Tibial artery (tissue), 4 donors: ENCODE measurements at places on chromosomes 1 and 21.

GRCh38 chr21:38355992-38356781, 99.4 kb downstream of the KCNJ15 start:
- no peak overlapping the region for H3K27ac ChIP-seq
- H3K36me3 ChIP-seq: no peaks in the 10 kb centered on the region
- H3K27me3 ChIP-seq: no peaks in the 10 kb centered on the region
- DNase-seq: peak; percentile 70
- no peak overlapping the region for H3K4me3 ChIP-seq
- H3K4me1 ChIP-seq: peaks cover 18% of the 10 kb centered on the region

- no peaks in the 10 kb centered on the region for H3K36me3 ChIP-seq
- H3K4me3 ChIP-seq: no peak overlapping the region
- no peaks in the 10 kb centered on the region for H3K27me3 ChIP-seq
Observed at GRCh38 chr1:99621340-99621901, 24.5 kb upstream of the PALMD start.

DNA sequence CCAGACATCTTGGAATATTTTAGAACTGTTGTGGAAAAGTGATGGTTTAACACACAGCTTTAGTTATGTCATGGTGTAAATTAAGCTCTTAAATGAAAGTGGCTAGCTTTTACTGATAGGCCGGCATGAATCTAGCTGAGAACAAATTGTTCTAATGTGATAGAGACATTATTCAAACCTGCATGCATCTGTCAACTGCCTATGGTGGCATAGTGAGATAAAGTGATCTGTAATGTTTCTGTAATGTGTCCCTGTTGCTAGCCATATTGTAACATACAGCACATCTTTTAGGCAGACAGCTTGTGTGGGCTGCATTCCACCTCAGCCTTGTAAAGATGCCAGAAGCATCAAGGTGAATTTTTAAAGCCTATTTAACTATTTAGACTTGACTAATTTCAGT, 16.0 kb downstream of the LRIG2 start:
- no peak overlapping the region for H3K4me3 ChIP-seq

DNA sequence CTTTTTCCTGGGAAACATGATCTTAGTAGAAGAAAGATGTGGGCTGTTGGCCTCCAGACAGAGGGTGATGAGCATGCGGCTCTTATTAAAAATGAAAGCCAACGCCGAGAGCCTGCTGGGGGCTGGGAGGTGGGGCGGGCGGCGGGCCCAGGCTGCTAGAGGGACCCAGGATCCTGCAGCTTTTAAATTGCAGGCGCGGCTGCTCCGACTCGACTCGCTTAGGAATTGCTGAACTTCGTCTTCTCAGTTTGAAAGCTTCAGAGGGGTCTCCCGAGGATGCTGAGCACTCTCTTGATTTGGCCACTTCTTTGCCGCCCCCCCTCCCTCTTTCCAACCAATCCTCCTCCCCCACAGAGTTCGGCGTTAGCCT, 1.2 kb downstream of the AGPAT3 start:
- H3K4me1 ChIP-seq: peaks cover 6% of the 10 kb centered on the region
- H3K27ac ChIP-seq: peak overlapping the region; percentile 83
- peak overlapping the region; percentile 76 for H3K4me3 ChIP-seq
- no peaks in the 10 kb centered on the region for H3K36me3 ChIP-seq
- no peaks in the 10 kb centered on the region for H3K27me3 ChIP-seq

DNA sequence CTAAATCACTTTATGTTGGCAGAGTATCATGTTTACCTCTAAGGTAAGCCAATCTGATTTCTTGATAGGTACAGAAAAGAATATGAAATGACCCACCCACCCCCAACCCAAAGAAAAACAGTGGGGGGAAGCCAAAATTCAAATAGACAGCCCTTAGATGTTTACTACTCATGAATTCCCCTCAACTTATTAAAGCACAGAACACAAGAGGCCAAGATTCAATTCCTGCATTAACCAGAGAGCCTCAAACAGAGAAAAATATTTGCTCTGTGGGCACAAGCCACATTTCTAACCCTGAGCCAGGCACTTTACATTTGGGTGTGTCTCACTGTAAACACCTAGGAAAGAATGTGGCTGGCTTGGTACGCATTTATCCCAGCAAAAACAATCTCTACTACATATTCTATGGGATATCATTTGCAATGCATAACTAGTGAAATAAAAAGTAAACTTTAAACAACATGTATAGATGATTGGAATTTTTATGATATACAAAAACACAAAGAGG, 84.3 kb downstream of the PTPN14 start:
- no peak overlapping the region for H3K27ac ChIP-seq
- no peak overlapping the region for H3K4me3 ChIP-seq
- H3K27me3 ChIP-seq: no peaks in the 10 kb centered on the region
- no peak for DNase-seq
- H3K36me3 ChIP-seq: no peaks in the 10 kb centered on the region

DNA sequence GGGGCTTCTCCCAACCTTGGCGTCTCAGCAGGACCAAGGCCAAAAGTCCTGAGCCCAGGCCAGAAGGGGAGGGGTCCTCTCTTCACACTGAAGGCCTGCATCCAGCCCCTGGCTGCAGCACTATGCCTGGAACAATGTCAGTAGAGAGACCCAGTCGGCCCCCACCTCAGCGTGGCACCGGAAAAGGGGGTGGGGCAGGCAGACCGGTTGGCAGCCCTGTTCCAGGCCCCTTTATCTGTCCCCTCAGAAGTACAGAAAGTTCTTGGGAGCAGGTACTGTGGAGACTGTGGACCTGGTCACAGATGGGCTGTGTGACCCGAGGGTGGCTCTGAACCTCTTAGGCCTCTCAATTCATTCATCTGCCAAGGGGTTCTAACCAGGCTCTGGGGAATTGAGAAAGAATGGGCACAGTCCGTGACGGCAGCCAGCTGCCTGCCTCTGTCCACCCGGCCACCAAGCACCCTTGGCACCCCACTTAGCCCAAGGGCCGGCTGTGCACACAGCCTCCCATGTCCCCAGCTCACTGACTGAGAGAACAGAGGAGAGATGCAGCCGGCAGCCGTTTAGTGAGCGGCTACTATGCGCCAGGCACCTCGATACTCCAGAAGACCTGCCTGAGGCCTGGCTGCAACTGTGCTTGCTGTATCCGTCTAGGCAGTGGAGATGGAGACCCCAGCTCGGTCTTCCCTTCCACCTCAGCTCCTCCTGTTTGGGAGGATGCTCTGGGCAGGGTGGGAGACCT, 23.9 kb downstream of the RUNX3 start:
- H3K27ac ChIP-seq: no peak overlapping the region
- H3K27me3 ChIP-seq: peaks cover 44% of the 10 kb centered on the region
- H3K4me1 ChIP-seq: no peaks in the 10 kb centered on the region
- H3K4me3 ChIP-seq: no peak overlapping the region
- peak; percentile 53 for DNase-seq

- H3K36me3 ChIP-seq: peaks cover 7% of the 10 kb centered on the region
- no peak overlapping the region for H3K27ac ChIP-seq
- H3K27me3 ChIP-seq: no peaks in the 10 kb centered on the region
- no peak for DNase-seq
- H3K4me1 ChIP-seq: no peaks in the 10 kb centered on the region
- H3K4me3 ChIP-seq: no peak overlapping the region
Observed at GRCh38 chr1:243270097-243270864, 14.4 kb downstream of the SDCCAG8 start.

DNA sequence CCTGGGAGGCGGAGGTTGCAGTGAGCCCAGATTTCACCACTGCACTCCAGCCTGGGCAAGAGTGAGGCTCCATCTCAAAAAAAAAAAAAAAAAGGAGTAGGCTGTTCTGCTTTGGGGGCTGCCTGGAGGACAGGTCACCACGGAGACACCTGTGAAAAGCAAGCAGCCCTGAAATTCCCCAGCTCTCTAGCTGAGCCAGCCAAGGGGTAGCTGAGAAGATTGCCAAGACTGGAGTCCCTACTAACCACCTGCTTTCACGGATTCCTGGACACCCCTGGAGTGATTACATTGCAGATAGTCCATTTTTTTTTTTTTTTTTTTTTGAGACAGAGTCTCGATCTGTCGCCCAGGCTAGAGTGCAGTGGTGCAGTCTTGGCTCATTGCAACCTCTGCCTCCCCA, 12.5 kb downstream of the GPX7 start:
- no peak overlapping the region for H3K27ac ChIP-seq
- H3K4me1 ChIP-seq: no peaks in the 10 kb centered on the region
- no peak for DNase-seq

DNA sequence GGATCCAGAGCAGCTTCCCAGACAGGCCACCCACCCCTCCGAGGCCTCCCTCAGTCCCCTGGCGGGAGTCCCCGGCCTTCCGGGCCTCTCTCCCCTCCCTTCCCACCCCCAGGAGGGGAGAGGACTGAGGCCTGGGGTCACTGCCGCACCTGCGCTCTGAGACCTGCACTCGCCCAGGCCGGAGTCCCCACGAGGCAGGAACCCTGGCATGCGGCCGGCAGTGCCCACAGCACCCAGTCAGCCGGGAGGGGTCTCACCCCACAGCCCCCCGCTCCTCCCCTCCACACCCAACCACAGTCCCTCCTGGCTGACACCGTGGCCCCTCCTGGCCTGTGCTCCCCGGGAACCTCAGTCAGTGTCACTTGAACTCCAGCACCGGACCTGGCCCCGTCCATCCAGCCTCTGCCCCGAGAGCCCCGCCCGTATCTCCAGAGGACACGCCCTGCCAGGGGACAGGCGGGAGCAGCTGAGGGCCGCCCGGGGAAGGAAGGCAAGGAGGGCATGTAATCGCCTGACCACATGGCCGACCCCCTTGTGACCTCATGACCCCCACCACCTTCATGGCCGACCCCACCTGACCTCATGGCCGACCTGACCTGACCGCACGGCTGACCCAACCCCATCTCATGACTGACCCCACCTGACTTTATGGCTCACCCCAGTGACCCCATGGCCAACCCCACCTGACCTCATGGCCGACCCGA, 28.7 kb upstream of the TTLL10 start:
- H3K4me1 ChIP-seq: no peaks in the 10 kb centered on the region
- no peak overlapping the region for H3K4me3 ChIP-seq
- H3K27me3 ChIP-seq: no peaks in the 10 kb centered on the region
- H3K27ac ChIP-seq: no peak overlapping the region
- DNase-seq: no peak
- no peaks in the 10 kb centered on the region for H3K36me3 ChIP-seq

- no peak for DNase-seq
- no peak overlapping the region for H3K27ac ChIP-seq
- no peaks in the 10 kb centered on the region for H3K4me1 ChIP-seq
- peaks cover 4% of the 10 kb centered on the region for H3K27me3 ChIP-seq
Observed at GRCh38 chr1:114296413-114296812, 142.7 kb upstream of the SYT6 start.

DNA sequence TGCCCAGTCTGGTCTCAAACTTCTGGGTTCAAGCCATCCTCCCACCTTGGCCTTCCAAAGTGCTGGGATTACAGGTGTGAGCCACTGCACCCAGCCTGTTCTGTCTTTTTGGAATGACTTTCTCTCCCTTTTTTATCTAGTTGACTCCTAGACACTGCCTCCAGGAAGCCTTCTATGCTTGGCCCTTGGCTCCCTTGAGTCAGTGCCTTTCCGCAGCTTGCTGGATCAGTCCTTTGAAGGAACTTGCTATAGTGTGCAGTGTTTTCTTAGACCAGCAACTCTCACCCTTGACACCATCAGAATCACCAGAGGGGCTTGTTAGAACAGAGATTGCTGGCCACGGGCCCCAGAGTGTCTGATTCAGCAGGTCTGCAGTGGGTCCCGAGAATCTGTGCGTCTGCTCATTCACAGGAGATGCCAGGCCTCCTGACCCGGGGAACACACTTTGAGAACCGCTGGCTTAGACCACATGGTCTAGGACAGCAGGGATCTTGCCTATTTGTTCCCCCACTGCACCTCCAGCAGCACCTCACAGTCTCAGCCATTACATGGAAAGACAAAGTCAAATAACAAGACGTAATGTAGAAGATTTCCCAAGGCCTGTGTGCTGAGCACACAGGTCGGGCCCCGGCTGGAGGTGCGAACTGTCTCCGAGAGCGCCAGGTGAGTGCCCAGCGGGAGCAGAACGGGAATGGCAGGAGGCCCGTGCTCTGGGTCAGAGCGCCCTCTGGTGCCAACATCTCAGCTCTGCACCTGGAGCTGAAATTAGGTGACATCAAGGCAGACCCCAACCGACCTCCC, 27.4 kb upstream of the CTPS1 start:
- no peak overlapping the region for H3K4me3 ChIP-seq
- H3K27me3 ChIP-seq: no peaks in the 10 kb centered on the region
- no peak overlapping the region for H3K27ac ChIP-seq

- H3K36me3 ChIP-seq: no peaks in the 10 kb centered on the region
- no peak overlapping the region for H3K4me3 ChIP-seq
- no peaks in the 10 kb centered on the region for H3K27me3 ChIP-seq
- no peaks in the 10 kb centered on the region for H3K4me1 ChIP-seq
- H3K27ac ChIP-seq: no peak overlapping the region
Observed at GRCh38 chr1:229354226-229354625, 11.4 kb upstream of the CCSAP start.

DNA sequence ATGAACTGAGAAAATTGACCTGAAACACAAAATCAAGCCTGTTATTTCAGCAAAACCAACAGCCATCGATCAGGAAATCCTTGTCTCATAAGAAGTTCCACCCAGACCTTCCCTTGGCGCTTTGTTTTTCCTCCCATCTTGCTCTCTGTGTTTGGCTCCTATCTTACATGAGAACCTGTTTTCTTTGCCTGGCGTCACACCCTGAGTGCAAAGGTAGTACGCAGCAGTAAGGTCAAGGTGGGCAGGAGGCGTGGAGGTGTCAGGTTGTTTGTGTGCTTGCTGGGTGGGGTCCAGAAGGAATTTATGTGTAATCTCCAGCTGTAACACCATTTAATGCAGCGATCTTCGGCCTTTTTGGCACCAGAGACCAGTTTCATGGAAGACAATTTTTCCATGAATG, 50.5 kb downstream of the C1orf21 start:
- no peak for DNase-seq
- no peak overlapping the region for H3K4me3 ChIP-seq
- H3K27me3 ChIP-seq: no peaks in the 10 kb centered on the region
- no peak overlapping the region for H3K27ac ChIP-seq
- no peaks in the 10 kb centered on the region for H3K36me3 ChIP-seq

GRCh38 chr1:205494115-205494514, 10.4 kb upstream of the CDK18 start:
- no peaks in the 10 kb centered on the region for H3K27me3 ChIP-seq
- peaks cover 25% of the 10 kb centered on the region for H3K4me1 ChIP-seq
- H3K27ac ChIP-seq: peak overlapping the region; percentile 79
- H3K4me3 ChIP-seq: no peak overlapping the region
- DNase-seq: no peak
- no peaks in the 10 kb centered on the region for H3K36me3 ChIP-seq

DNA sequence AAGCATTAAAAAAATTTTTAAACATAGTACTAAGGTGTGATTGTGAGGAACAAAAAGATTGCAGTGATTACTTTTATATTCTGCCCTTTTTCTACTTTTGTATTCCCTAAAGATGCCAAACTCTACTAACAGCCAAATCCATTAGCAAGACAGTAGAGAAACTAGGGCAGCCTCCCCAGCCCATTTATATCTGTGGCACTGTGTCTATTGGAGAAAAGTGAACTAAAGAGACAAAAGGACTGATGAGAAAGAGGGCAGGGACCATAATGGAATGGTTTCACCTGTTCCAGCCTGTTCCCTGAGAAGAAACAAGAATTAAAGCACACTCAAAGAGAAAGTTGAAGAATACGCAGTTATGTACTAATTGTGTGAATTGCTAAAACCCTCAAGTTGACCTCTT, 56.6 kb downstream of the ATG4C start:
- H3K4me3 ChIP-seq: no peak overlapping the region
- no peaks in the 10 kb centered on the region for H3K27me3 ChIP-seq
- H3K36me3 ChIP-seq: peaks cover under 1% of the 10 kb centered on the region
- no peaks in the 10 kb centered on the region for H3K4me1 ChIP-seq
- no peak overlapping the region for H3K27ac ChIP-seq
- no peak for DNase-seq

GRCh38 chr1:11616766-11617165, 37.5 kb downstream of the FBXO2 start:
- H3K4me1 ChIP-seq: no peaks in the 10 kb centered on the region
- H3K27me3 ChIP-seq: peaks cover 68% of the 10 kb centered on the region
- no peaks in the 10 kb centered on the region for H3K36me3 ChIP-seq
- no peak overlapping the region for H3K27ac ChIP-seq
